ENCODE measurements at places on chromosomes 16 and 17.
A peak's percentile ranks its signal among the peaks of the same experiment; 100 is the strongest.

DNA sequence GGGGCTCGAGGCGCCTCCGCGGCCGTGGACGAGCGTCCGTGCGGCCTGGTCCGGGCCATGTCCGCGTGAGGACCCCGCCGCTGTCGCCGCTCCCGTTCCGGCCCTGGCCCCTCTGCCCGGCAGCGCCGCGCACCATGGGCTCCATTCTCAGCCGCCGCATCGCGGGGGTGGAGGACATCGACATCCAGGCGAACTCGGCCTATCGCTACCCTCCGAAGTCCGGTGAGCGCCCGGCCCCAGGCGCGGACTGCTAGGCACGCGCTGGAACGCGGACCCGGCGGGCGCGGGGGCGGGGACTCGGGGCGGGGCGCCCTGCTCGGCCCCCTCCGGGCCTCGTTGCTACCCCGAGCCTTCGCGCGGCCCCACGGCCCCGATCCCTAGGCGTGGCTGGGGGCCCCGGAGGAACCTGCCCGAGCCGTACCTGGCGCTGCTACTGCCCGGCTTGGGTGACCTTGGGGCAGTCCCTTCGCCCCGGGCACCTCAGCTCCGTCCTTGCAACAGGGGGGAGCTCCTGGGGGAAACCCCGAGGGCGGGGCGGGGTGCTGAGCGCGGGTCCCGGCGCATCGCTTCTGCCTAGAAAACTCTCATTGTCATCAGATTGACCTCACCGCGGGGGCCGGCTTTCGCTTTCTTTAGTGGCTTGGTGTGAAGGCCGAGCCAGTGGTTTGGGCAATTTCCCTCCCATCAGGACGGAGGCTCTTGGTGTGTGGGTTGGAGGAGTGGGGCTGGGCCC is 367 bp downstream of the MGRN1 start:
- H3K27ac ChIP-seq: peak overlapping the region; percentile 91
- DNase-seq: no peak
- no peaks in the 10 kb centered on the region for H3K27me3 ChIP-seq
- H3K36me3 ChIP-seq: no peaks in the 10 kb centered on the region
- H3K4me1 ChIP-seq: peaks cover 16% of the 10 kb centered on the region

DNA sequence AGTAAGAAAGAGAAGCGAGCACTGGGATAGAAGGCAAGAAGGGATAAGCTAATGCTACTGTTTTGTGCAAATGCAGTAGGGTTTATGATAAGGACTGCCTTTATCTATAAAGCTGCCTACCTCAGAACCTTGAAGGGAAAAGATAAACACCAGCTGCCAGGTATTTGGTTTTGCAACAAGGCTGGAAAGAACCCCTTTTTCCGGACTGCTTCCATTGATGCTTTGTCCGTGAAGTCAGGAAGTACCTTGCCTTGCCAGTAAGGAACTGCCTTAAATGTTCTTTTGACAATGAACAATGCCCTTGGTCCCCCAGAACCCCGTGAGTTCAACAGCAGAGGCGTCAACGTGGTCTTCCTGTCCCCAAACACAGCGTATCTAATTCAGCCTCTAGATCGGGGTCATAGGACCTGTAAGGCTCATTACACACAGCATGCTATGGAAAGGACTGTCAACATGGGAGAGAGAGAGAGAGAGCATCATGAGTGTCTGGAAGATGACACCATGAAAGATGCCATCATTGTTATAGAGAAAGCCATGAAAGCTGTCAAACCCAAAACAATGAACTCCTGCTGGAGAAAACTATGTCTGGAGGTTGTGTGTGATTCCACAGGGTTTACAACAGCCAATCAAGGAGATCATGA is 113.4 kb downstream of the ANKRD11 start:
- H3K4me3 ChIP-seq: no peak overlapping the region
- H3K36me3 ChIP-seq: peaks cover 15% of the 10 kb centered on the region
- H3K27ac ChIP-seq: peak overlapping the region; percentile 36
- H3K4me1 ChIP-seq: peaks cover 20% of the 10 kb centered on the region

DNA sequence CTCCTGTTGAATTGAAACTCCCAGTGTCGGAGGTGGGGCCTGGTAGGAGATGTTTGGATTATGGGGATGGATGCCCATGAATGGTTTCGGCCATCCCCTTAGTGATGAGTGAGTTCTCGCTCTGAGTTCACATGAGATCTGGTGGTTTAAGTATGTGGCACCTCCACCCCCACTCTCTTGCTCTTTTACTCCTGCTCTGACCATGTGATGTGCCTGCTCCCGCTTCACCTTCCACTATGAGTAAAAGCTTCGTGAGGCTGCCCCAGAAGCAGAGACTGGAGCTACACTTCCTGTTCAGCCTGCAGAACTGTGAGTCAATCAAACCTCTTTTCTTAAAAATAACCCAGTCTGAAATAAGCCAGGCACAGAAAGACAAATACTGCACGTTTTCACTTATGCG is 512.4 kb downstream of the HS3ST4 start:
- no peak overlapping the region for H3K27ac ChIP-seq
- H3K27me3 ChIP-seq: no peaks in the 10 kb centered on the region
- no peaks in the 10 kb centered on the region for H3K4me1 ChIP-seq
- no peaks in the 10 kb centered on the region for H3K36me3 ChIP-seq
- no peak for DNase-seq

DNA sequence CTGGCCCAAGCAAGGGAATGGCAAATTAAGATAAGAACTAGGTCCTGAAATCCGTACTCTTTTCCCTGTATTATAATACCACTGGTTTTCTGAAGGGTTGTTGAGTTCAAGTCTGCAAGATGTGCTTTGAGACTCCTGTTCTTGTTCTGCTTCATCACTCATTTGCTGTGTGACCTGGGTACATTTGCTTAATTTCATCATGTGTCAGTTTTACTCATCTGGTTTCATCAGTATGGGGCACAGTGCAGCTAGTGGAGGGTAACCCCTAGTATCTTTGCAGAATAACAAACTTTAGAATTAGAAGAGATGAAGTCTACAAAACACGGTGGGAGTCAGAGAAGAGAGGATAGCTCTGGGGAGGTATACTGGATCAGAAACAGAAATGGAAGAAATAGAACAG is 21.9 kb upstream of the EFCAB13 start:
- H3K27me3 ChIP-seq: no peaks in the 10 kb centered on the region
- no peaks in the 10 kb centered on the region for H3K4me1 ChIP-seq
- H3K36me3 ChIP-seq: peaks cover 41% of the 10 kb centered on the region
- DNase-seq: no peak
- no peak overlapping the region for H3K4me3 ChIP-seq

DNA sequence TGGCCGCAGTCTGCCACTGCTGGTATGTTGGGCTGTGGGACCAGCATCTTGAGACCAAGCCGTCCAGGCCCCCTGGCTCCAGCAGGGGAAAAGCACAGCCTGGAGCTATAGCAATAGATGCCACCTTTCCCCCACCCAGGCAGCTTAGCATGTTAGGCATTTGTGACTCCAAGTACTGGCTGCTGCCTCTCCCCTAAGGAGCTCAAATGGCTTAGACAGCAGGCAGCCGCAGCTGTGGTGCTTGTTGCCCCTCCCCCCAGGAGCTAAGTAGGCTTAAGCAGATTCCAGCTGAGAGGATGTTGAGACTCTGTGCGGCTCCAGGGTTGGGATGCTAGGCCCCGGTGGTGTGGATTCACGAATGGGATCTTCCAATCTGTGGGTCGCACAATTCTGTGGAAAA is 88.8 kb upstream of the ANKFN1 start:
- DNase-seq: no peak
- no peaks in the 10 kb centered on the region for H3K36me3 ChIP-seq
- H3K27ac ChIP-seq: no peak overlapping the region
- no peaks in the 10 kb centered on the region for H3K27me3 ChIP-seq

DNA sequence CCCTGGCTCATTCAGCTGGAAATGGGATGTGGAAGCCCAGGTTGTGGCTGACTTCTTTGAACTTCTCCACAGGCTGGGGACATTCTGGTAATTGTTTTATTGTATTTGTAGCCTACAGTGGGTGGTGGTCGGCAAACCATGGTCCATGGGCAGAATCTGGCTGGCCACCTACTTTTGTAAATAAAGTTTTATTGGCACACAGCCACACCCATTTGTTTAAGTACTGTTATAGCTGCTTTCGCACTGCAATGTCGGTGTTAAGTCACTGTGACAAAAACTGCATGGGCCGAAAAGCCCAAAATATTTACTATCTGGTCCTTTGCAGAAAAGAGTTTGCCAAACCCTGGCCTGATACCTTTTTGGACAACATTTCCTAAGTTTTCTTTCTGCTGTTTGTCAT is 86.2 kb downstream of the NTN1 start:
- no peaks in the 10 kb centered on the region for H3K36me3 ChIP-seq
- no peaks in the 10 kb centered on the region for H3K27me3 ChIP-seq
- H3K4me3 ChIP-seq: no peak overlapping the region
- H3K4me1 ChIP-seq: peaks cover 10% of the 10 kb centered on the region

- peak overlapping the region; percentile 82 for H3K27ac ChIP-seq
- no peaks in the 10 kb centered on the region for H3K27me3 ChIP-seq
- H3K4me1 ChIP-seq: peaks cover 43% of the 10 kb centered on the region
Measured at GRCh38 chr17:48025904-48026501, 11.6 kb downstream of the COPZ2 start.

DNA sequence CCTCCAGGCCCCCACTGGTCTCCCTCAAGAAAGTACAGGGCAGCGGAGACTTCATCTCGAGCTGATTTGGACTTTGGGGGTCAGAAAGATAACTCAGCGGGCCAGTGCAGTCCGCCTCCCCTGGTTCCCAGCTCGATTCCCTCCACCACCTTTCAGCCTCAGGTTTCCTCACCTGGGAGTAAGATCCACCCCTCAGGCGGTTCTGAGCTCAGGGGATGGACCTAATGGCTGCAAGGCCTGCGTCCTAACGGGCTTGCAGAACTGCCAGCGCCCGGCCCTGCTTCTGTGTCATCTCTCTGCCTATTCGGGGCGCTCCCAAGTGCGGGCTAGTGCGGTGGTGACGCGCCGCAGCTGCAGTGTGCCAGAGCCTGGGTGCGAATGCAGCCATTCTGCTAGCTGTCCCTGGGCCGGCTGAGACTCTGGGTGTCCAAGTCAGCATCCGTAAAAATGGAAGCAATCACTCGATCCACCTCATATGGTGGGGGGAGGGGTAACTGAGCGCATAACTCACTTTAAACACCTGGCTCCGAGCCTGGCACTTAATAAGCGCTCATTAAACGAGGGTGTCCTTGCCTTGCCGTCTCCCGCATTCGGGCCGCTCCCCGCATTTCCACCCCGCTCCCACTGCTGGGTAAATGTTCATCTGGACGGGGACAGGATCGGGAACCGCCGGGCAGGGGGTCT is 129.6 kb upstream of the LHX1 start:
- peaks cover 4% of the 10 kb centered on the region for H3K4me1 ChIP-seq
- no peak for DNase-seq
- no peak overlapping the region for H3K4me3 ChIP-seq
- peaks cover under 1% of the 10 kb centered on the region for H3K27me3 ChIP-seq

- H3K4me3 ChIP-seq: no peak overlapping the region
- DNase-seq: no peak
- peaks cover 15% of the 10 kb centered on the region for H3K4me1 ChIP-seq
- H3K36me3 ChIP-seq: peaks cover 34% of the 10 kb centered on the region
- no peaks in the 10 kb centered on the region for H3K27me3 ChIP-seq
Measured at GRCh38 chr16:75238132-75238852, 13.1 kb downstream of the BCAR1 start.

GRCh38 chr17:58537266-58537665 is 22.8 kb upstream of the MTMR4 start:
- H3K36me3 ChIP-seq: no peaks in the 10 kb centered on the region
- no peak for DNase-seq
- no peak overlapping the region for H3K27ac ChIP-seq

DNA sequence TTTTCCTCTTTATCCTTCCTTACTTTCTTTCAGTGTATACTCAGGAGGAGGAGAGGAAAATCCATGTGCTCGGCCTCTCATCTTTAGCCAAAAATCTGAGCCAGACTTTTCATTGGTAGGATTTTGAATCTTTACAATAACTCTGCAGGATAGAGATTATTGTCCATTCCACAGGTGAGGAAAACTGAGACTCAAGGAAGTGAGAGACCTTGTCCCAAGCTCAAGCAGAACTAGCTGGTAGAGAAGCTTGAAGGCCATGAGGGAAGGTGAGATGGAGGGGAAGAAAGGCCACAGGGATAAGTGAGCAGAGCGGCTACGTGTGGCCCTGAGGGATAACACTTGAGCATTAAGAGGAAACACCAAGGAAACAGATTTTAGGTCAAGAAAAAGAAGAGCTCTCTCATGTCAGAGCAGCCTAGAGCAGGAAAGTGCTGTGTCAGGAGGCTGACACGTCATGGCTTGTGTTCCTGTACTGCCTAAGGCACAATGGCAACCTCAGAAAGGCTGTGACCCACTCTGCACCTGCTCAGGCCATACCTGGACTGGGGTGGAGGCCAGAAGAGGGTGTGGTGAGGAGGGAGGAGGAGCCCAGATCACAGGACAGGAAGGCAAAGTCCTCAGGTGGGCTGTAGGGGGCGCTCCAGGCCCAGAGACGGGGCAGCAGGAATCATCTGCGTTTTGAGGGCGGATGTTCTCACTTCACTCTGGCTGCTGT is 11.9 kb downstream of the MT4 start:
- peaks cover 13% of the 10 kb centered on the region for H3K4me1 ChIP-seq
- no peaks in the 10 kb centered on the region for H3K27me3 ChIP-seq
- H3K4me3 ChIP-seq: no peak overlapping the region

DNA sequence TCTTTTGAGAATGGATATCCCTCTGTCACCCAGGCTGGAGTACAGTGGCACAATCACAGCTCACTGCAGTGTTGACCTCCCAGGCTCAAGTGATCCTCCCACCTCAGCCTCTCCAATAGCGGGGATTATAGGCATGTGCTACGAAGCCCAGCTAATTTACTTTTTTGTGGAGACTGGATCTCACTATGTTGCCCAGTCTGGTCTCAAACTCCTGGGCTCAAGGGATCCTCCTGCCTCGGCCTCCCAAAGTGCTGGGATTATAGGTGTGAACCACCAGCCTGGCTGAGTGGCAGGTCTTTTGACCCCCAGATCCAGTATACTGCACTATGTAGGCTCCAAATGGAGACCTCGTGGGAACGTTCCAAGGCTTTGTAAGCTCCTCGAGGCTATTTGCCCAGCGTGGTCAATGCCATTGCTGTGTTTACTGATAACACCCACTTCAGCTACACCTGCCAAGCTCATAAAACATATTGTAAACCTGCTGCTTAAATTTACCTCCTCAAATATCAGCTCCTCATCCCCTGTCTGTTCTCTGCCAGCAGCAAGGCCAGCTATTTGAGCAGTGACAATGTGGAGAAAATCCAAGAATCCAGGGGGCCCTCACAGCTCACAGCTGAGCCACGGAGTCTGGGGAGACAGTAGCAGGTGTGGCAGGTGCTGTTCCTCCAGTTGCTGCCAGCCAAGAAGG is 16.2 kb upstream of the KIFC3 start:
- no peak overlapping the region for H3K4me3 ChIP-seq
- no peak overlapping the region for H3K27ac ChIP-seq
- H3K4me1 ChIP-seq: peaks cover 26% of the 10 kb centered on the region
- no peak for DNase-seq
- H3K36me3 ChIP-seq: no peaks in the 10 kb centered on the region
- no peaks in the 10 kb centered on the region for H3K27me3 ChIP-seq
